A549 treated with AZD2906 at 1 μM for 4 hours (cell line): ENCODE measurements at places on chromosomes 7 and 10. TPM values are rescaled to one million over a fixed set of nuclear protein-coding genes. Genes with fewer than 3 reads are reported as not detected.

The GTF2IRD2 gene
- total RNA-seq = 4.1 to 8.9 TPM (median 7.2 TPM) in 5 replicates

The OR9A2 gene
- not detected in 5 replicates for total RNA-seq

The CYP17A1 gene
- total RNA-seq = not detected in 5 replicates

The OR13A1 gene
- total RNA-seq = 0.06 TPM in 1 of 5 replicates, not detected in the others

The CFAP58 gene
- total RNA-seq = 0.08 to 0.14 TPM (median 0.10 TPM) in 5 replicates

The CYP3A4 gene
- total RNA-seq = 0.06 to 0.10 TPM (median 0.10 TPM) in 4 of 5 replicates, not detected in the other

The RBM20 gene
- total RNA-seq = 3.3 to 4.3 TPM (median 3.8 TPM) in 5 replicates
